ENCODE measurements at places on chromosomes 13 and 19.

- DNase-seq, result no peak
Measured at GRCh38 chr19:43354305-43354627, 780 bp downstream of the CD177 start.

DNA sequence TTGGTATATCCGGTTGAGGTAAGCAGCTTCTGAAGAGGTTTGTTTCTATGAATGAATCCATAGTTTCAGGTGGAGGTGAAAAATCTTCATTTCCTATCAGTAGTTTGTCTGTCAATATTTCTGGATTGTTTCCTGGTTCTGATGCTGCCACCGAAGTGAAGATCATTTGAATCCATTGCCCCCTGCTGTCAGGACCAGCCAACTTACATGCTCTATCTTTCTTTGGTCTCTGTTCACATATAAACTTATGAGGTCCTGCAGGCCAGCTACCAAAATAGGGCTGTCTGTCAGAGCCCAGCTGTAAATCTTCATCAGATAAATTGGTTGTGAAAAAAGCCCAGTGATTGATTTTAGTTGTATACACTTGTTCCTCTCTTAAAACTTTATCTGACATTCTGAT is 15.2 kb upstream of the N4BP2L1 start:
- DNase-seq, result peak; percentile 59

DNA sequence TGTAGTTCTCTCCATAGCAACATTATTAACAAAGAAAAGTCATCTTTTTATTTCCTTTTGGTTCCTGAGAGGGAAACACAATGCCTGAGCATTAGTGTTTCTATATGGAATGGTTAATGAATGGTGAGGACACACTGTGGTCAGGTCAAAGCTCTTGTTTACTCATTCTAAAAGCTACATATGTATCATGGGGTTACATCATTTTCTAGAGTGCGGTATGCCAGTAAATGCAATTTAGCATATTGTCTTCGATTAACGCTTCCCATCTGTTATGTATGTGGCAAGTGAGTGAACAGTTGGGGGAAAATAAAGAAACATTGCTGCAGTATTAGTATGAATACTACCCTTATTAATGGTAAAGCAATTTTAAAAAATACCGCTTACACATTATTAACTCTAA is 1152.2 kb upstream of the SPRY2 start:
- DNase-seq, result no peak

GRCh38 chr19:397321-397720 is 11.6 kb downstream of the C2CD4C start:
- no peak for DNase-seq

GRCh38 chr13:30323524-30323923 is 16.2 kb upstream of the KATNAL1 start:
- DNase-seq, result no peak

DNA sequence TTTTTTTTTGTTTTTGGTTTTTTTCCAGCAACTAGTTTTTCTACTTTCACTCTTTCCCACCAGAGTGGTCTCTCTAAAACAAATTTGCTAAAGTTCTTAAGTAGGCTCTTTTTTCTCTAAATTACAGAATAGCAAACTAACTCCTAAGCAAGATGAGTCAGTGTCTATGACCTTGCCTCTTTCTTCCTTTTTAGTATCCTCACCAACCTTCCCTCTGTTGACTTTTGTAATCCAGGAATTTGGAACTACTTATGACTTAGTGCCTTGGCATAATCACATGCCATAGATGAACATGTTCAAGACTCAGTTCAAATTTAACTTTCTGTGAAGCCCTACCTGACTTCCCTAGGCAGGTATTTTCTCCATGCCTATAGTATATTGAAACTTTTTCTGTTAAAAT is 32.3 kb upstream of the AKAP11 start:
- DNase-seq, result no peak

DNA sequence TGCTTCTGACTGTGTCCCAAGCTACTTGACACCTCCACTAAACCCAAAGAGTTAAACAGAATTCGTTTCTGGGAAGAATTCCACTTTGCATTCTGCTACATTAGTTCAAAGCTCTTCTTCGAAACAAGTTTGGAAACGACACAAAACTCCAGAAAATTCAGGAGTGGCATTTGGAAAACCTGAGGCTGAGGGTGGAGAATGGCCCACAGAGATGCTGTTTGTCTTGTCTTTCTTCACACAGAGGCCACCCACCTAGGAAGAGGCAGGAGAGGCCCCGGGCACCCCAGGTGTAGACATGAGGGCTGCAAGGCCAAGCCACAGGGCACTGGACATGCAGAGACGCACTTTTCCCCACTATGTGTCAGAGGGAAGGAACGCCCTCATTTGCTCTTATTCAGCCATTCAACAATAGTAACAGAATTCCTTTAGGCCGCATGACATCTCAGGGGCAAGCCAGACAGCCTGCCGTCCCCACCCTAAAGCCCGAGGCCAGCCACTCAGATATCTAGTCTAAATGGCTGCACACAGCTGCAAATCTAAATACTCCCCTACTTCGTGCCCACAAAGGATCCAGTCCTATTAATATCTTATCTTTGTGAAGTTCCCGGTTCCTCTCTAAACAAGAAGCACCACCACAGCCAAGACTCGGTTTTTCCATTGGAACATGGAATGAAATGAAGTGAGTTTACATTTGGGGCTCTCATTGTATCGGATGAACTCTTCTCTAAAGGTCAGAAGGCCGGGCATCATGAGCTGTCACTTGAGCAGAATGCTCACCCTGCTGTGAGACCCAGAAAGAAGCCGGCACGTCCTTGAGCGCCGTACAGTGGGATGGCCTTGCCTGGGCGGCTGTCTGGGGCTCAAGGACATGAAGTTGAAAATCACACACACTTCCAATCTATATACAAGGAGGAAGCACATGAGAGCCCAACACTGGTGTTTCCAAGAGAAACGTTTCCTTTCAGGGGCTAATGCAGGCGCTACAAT is 19.8 kb downstream of the COL4A1 start:
- no peak for DNase-seq

DNA sequence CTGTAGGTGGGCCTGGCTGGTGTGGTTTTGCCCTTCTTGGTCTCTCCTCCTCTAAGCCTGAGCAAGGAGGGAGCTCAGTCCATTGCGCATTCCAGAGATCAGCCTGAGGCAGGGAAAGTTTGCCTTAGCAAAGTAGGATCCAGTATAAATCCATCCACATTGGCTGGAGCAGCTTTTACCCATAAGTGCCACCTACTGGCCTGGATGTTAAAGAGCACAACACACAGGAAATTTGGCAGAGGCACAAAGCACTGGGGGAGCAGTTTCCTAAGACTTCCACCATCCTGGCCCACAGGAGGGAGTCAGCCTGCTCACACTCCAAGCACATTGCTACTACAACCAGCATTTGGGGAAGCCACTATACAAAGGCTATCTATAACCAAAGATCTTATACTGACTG is 1124.2 kb downstream of the SLITRK1 start:
- no peak for DNase-seq

- no peak for DNase-seq
Measured at GRCh38 chr13:111789420-111789819, 277.5 kb upstream of the SOX1 start.

GRCh38 chr13:110826861-110827672 is 87.8 kb downstream of the ANKRD10 start:
- no peak for DNase-seq

- no peak for DNase-seq
Measured at GRCh38 chr13:67803118-67803517, 573.0 kb upstream of the PCDH9 start.
